ENCODE measurements at places on chromosomes 7 and 10. TPM values are rescaled to one million over a fixed set of nuclear protein-coding genes. Genes with fewer than 3 reads are reported as not detected.

DNA sequence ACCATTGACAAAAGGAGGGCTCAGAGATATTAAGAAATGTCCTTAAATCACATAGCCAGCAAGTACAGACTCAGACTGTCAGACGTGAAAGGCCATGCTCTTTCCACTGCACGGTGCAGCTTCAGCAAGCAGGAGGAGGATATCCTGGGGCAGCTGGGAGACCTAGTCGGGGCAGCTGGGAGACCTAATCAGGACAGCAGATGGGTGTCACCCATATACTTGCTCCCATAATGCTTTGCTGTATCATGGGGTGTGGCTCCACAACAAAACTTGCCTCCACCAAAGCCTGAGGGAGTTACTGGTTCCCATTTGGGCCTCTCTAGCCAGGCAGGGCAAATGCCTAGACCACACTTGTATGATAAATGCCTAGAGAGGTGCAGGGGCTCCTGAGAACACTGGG lies 55.4 kb downstream of the GRID1 start:
- DNase-seq = no peak

EPO gene
- not detected for total RNA-seq

DNA sequence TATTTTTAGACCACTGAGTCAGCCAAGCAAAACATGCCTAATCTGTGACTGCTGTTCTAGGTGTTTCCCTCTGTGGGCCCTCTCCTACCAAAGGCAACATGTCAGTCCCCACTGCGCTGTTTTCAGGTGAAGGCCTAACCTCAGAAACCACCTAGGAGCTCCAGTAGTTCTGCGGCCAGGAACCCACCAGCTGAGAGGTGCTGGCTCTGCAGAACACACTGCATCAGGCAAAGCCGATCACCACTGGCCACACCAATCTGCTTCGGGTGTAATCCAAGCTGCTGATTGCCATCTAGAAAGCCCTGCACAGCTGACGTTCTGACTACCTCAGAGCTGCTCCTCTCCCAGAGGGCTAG lies 14.9 kb downstream of the CAMK2G start:
- no peak for DNase-seq

DNA sequence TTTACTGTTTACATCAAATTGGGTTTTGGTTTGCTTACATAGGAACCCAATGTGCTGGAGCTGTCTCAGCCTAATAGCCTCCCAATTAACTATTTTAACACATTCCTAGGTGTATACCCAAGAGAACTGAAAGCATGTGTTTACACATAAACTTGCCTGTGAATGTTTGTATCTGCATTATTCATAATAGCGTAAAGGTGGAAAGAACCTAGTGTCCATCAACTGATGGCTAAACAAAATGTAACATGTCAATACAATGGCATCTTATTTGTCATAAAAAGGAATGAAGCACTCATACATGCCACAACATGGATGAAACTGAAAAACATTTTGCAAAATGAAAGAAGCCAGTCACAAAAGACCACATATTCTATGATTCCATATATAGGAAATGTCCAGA lies 160.6 kb upstream of the EEPD1 start:
- no peak for DNase-seq

DNA sequence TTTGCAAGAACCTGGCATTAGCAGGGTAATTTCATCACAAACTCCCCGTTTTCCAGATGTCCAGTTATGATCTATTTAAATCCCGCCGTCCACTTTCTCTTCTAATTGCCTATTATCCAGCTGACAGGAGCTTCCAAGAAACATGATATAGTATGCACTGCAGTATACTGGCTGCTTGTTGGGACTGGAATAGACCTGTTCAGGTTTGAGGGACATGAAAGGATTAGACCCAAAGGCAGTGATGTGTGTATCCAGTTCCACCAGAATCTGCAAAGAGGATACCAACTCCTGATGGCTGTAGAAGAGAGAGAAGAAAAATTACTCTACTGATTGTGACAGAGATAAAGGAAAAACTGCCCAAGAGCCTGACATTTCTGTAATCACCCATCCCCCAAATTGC lies 8.9 kb downstream of the MSS51 start:
- DNase-seq = no peak

HOGA1 gene
- 13.3 TPM for total RNA-seq

DNA sequence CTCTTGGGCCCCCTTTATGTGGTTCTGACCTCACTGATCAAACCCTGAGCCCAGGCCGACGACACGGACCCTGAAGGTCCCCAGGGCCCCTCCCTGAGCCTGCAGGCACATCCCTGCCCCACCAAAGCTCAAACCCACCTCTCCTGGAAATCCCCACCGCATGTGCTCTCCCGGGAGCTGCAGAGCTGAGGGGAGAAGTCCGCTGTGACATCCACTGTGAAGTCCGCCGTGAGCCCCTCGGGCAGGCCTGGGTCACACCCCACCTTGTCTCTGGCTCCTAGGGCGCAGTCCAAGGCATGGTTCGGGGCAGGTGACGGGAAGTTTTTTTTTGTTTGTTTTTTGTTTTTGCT lies 100.2 kb downstream of the MICALL2 start:
- DNase-seq = no peak

- no peak for DNase-seq
Measured at GRCh38 chr7:155342313-155342712, 44.6 kb downstream of the INSIG1 start.

- DNase-seq = no peak
Measured at GRCh38 chr10:52889611-52890010, 117.0 kb upstream of the MBL2 start.

DNA sequence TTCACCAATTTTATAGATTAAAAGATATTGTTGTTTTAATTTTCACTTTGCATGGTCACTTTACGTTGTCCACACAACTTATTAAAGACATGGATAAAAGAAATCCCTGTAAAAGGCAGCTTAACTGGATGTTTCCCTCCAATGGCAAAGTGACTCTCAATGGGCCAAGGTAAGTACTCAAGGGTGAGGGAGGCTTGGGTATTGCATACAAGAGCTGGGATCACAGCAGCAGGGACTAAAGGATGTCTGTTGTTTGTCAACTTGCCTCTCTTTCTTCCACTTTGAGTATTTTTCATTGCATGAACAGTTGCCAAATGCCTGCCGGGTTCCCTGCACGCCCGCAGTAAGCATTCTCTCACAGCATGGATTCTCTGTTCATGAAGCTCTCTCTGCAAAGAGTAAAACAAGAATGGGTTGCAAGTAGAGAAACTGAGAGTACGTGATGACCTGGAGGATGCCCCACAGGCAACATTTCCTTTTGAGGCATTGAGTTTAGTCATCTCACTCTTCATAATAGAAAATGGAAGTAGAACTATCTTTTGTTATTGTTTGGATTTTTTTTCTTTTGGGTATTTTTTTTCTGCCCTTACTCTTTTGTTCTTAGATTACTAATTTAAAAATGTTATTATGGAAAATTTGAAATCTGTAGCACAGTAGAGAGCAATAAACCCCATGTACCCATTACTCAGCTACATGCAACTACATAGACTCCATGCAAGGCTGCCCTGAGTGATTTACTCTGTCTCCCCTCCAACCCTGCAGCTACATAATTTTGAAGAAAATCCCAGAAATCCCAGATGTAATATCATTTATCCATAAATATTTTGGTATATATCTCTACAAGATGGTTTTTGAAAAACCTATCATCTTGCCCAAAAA lies 26.3 kb downstream of the GPR141 start:
- no peak for DNase-seq

DNA sequence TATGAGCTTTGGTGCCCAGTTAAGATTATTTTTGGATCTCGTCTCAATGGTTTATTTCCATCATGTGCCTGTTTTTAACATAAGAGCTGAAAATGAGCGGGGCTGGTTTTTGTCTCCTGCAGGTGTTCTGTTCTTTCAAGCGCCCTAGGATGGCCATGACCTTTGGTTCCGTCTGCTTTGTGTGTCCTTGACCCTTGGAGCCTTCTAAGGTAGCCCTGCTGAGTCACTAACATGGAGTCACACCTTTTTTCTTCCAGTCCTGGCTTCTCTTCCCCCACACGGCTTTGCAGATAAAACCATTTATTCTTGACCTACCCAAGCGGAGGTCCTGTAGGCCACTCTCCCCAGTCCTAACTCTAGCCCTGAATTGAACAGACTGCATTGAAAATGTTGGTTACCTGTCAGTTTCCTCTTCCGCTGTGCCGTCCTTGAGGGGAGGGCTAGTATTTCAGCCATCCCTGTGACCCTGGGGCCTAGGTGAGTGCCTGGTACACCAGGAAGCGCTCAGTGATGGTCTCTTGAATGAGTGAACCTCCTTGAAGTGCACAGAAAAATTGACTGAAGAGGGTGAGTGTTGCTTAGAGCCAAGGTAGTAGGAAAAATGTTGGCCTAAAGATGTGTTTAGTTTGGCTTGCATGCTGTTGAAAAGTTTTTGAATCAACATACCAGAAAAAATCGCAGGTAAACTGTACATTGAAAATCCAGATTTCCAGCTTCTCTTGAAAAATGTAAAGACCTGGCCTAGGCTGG lies 48.0 kb downstream of the CAMK1D start:
- DNase-seq = no peak

TMEM72 gene
- not detected for total RNA-seq

SYT15 gene
- total RNA-seq = 1.4 TPM

- DNase-seq = no peak
Measured at GRCh38 chr10:121165276-121165675, 314.1 kb downstream of the WDR11 start.

DNA sequence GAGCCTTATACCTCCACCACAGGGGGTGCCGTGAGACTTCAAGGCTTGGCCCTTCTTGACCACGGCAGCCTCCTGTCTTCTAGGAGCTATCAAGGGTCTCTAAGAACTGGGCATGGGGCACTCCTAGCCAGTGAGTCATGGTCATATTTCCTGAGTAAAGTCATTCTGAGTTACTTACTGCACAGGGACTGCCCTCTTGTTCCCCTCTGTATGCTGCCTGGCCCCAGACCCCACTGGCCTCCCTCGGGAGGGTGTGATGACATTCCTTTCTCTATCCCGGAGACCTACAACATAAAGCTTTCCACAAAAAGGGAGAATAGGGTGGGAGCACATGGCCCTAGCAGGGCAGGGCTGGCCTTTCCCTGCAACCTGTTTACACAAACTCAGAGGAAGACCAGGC lies 21.4 kb downstream of the DPCD start:
- DNase-seq = no peak

DNA sequence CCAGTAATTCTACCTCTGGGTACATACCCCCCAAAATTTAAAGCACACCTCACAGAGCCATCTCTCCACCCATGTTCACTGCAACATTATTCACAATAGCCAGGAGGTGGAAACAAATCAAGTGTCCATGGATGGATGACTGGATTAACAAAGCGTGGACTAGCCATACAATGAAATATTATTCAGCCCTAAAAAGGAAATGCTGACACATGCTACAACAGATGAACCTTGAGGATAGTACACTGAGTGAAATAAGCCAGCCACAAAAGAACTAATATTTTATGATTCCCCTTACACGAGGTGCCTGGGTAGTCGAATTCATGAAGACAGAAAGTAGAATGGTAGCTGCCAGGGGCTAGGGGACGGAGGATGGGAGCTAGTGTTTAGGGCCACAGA lies 31.1 kb upstream of the PTPRN2 start:
- DNase-seq = no peak

GRCh38 chr10:7409732-7410168 lies 1.1 kb downstream of the SFMBT2 start:
- DNase-seq = no peak

GRCh38 chr7:149573519-149573918 lies 75.9 kb upstream of the ZNF746 start:
- no peak for DNase-seq

Measured in mucosa of gallbladder (tissue), 1 donor.